ENCODE measurements at places on chromosomes 6 and 20.

DNA sequence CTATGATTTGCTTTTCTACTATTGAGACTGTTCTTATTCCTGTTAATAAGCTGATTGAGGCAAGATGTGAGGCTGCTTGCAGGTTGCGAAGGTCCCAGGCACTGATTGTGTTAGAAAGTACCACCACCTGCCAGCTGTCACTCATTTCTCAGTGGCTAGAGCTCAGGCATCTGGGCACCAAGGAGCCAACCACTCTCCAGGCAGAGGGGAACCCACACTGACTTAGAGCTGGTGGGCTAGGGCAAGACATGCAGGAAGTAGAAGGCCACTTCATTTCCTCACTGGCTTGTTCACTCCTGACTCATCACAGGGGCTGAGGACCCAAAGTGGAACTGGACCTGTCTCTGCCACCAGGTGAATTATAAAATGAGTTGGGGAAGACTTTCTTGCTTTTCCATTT is 7.8 kb upstream of the DLL1 start:
- no peak for DNase-seq

- DNase-seq = no peak
Measured at GRCh38 chr6:6725468-6726209, 137.1 kb downstream of the LY86 start.

DNA sequence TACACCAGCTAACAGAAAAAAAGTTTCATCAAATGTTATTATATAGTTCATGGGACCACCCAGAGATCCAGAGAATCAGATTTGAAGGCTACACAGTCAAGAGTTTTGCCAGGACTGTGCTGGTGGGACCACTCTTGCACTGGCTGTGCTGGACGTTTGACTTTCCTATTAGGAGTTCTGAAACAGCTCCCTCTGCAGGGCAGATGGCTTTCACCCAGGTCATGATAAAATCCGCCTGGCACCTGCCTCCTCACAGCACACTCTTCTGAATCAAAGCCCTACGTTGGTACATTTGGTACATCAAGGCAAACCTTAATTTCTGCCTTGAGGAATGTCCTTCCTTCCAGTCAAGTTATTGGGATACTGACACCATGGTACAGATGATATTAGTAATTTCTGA is 302.1 kb downstream of the ZNF217 start:
- DNase-seq = no peak

DNA sequence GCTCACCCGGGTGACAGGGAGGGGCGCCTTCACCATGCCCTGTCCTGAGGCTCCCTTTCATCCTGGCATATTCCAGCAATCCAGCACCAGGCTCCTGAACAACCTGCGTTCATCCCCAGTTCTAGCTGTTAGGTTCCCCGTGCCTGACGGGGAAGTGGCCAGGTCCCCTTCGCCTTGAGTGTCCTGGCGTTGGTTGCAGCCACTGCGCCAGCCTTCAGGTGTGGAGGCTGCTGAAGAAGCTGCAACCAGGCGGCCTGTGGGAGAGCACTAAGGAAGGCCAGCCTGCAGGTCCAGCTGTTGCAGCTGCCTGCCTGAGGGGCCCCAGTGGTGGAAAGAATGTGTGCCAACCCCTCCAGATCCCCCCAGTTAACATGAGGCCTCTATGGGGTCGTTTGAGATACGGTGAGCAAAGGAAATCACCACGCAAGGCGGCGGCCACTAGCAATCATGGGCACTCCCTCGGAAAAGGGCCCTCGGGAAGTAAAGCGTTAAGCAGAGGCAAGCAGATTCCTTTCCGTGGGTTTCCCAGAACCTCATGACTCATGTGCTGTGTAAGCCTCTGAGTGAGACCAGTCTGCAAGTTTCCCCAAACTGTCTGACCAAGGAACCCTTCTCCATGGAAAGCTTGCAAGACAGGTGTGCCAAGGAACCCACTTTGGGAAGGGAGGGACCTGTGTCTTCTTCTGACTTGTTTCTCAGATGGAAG is 320.8 kb downstream of the TAF4 start:
- peak; percentile 68 for DNase-seq

Measured in umbilical cord (tissue), 2 donors.